ENCODE measurements at places on chromosomes 5 and 9.

GRCh38 chr5:34521628-34522290 is 134.4 kb upstream of the RAI14 start:
- no peak for DNase-seq

- no peak for DNase-seq
These were observed 68.3 kb upstream of the RGS7BP start for GRCh38 chr5:64437496-64437895.

GRCh38 chr9:108634204-108634603 is 221.6 kb downstream of the ACTL7B start:
- DNase-seq: no peak

DNA sequence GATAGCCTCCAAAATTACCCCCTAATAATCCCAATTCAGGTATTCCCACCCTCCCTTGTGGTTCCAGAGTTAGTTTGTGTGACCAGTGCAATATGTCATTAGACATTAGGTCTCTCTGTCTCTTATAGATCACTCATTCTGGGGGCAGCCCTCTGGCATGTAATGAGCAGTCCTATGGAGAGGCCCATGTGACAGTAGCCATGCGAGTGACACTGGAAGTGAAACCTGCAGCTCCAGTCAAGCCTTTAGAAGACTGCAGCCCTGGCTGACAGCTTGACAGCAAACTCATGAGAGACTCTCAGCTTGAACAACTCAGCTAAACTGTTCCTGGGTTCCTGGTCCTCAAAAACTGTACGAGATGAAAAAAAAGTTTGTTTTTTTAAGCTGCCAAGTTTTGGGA is 54.0 kb upstream of the HSPB3 start:
- no peak for DNase-seq

GRCh38 chr5:173479711-173480110 is 136.7 kb downstream of the BOD1 start:
- no peak for DNase-seq

- no peak for DNase-seq
These were observed 101.4 kb upstream of the TARS1 start for GRCh38 chr5:33339413-33339812.

DNA sequence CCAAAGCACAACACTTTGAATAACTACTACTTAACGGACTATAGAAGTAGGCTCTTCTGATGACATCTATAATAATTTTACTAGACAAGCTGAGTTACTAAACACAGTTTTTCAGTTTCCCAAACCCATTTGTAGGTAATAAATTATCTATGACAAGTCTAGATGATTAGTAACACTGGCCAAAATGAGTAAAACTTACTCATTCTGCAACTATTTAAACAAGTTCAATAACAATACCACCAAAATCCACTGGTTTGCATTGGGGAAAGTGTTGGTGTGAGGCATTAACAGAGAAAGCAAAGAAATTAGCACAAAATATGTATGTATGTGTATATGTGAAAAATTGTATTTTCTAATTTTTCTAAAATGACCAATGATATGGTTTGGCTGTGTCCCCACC is 119.3 kb downstream of the NR2F1-AS1 start:
- DNase-seq: no peak

DNA sequence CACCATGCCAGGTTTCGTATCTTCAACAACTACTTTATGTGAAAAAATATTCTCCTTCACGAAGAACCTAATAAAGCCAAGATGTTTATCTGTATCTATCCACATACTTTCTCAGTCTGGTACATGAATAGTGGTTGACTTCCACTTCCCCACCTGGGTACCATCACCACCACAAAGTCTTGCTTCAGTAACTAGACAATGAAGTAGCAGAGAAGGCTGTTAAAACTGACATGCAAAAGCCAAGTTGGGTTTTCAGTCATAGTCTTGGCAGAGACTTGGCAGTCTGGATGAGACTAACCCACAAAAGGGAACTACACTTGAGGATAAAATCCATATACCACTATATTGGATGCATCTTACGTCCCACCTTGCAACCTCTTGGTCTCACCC is 5.0 kb downstream of the P4HA2 start:
- no peak for DNase-seq

DNA sequence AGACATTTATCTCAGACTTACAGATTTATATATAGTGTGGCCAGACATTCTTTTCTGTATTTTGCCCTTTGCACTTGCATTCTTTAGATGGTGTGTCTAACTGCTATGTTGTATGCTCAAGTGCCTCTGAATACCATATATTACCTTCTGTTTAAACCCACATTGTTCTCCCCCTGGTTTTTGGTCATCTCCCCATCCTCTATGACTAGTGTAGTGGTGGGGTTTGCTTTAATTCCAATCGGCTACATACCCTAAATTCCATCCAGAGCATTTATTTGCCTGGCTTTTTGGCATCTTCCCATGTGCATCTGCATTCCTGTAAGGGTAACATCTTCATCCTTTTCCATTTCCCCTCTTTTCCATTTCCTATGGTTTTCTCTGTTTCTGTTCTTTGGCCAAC is 271.0 kb upstream of the SLC30A5 start:
- no peak for DNase-seq

- DNase-seq: no peak
These were observed 22.1 kb downstream of the ELP1 start for GRCh38 chr9:108911820-108912219.

- no peak for DNase-seq
These were observed 6.1 kb upstream of the MRNIP start for GRCh38 chr5:179864686-179865085.

GRCh38 chr5:125152044-125152443 is 405.6 kb upstream of the ZNF608 start:
- DNase-seq: no peak

DNA sequence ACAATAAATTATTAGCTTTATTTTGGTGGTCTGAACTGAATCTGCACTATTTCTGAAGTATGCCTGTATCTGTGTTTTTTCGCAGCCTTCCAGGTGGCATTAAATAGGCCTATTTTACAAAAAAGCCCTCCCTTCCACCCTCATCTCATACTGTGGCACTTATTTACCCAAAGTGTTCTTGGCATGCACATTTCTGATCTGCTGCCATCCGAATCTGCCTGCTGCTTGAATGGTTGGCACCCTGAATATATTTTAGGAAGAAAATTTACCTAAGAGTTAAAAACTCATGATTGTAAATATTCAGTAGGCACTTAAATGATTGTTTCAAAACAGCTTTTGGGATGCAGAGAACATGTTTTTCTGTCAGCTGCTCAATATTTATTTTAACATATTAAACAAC is 150.1 kb downstream of the SLC28A3 start:
- DNase-seq: no peak

DNA sequence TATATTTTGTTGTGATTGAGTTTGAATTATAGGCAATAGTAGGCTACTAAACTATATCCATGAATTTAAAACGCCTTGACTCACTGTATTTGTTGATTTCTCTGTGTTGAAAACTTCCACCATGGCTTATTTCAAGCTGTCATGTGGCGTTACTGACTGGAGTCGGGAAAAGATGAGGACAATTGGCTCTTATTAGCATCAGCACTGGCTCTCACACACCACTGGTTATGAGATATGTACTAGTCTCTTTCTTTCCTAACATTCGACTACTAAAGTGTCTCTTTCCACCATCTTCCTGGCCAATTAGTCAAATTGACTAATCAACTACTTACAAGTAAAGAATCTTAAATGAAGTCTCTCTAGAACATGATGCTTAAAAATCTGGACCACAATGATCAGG is 9.1 kb upstream of the DAB2 start:
- no peak for DNase-seq

- no peak for DNase-seq
These were observed 131.4 kb downstream of the MRPL36 start for GRCh38 chr5:1668141-1668721.

DNA sequence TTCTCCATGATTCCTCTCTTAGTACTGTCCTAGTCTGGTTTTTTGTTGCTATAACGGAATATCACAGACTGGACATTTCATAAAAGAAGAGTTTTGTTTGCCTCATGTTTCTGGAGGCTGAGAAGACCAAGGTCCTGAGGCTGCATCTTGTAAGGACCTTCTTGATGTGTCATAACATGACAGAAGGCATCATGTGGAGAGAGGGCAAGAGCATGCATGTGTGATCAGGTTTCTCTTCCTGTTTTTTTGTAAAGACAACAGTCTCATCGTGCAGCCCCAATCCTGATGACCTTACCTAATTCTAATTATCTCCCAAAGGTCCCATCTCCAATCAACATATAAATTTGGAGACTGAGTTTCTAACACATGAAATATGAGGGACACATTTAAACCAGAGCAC is 108.4 kb downstream of the MSX2 start:
- no peak for DNase-seq

GRCh38 chr5:55997742-55998351 is 3.1 kb upstream of the IL6ST start:
- no peak for DNase-seq

- peak; percentile 87 for DNase-seq
These were observed 23.4 kb upstream of the ZBTB43 start for GRCh38 chr9:126781186-126782052.

- no peak for DNase-seq
These were observed 179.9 kb upstream of the NR3C1 start for GRCh38 chr5:143583409-143583808.

- no peak for DNase-seq
These were observed 6.6 kb downstream of the ITK start for GRCh38 chr5:157187046-157187754.

GRCh38 chr9:89013660-89014059 is 22.4 kb downstream of the S1PR3 start:
- no peak for DNase-seq

GRCh38 chr9:134591082-134591571 is 50.5 kb upstream of the COL5A1 start:
- DNase-seq: no peak

DNA sequence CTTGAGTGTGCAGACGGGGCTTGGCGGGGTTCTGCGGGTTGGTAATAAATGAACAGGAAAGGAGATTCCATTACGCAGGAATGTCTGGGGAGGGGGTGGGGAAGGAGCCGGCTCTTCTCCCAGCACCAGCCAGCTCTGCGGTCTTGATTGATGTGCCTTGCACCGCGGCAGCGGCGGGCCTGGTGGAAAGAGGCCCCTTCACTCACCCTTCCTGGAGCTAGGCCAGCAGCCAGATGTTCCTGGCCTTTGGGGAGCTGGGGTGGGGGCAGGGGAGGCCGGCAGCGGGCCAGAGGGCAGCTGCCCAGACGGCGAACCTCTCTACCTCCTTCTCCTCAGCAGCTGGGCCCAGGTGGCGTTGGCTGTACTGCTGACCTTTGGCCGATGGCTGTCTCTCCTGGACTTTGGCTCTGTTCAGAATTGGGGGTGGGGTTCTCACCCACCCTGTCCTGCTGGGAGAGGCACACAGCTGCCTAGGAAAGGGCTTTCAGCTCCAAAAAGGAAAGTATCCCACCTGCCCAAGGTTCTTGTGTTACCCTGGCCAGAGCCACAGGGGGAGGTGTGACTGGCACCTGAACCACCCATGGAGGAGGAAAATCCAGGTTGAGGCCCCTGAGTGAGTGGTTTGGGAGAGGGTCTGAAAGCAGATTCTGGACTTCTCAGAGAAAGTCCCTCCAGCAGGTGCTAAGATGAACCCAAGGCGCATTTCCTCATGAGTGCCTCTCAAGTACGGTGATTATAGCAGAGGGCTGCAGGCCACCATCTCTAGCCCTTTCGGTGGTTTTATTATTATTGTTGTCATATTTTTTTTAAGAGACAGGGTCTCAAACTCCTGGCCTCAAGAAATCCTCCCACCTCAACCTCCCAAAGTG is 58.0 kb upstream of the SYNPO start:
- DNase-seq: no peak

- DNase-seq: no peak
These were observed 21.5 kb downstream of the MVB12B start for GRCh38 chr9:126347911-126348760.

- DNase-seq: no peak
These were observed 21.1 kb downstream of the SPOCK1 start for GRCh38 chr5:137478043-137478442.
